Transverse colon (tissue), 4 donors: ENCODE measurements at places on chromosomes 13 and 19.

DNA sequence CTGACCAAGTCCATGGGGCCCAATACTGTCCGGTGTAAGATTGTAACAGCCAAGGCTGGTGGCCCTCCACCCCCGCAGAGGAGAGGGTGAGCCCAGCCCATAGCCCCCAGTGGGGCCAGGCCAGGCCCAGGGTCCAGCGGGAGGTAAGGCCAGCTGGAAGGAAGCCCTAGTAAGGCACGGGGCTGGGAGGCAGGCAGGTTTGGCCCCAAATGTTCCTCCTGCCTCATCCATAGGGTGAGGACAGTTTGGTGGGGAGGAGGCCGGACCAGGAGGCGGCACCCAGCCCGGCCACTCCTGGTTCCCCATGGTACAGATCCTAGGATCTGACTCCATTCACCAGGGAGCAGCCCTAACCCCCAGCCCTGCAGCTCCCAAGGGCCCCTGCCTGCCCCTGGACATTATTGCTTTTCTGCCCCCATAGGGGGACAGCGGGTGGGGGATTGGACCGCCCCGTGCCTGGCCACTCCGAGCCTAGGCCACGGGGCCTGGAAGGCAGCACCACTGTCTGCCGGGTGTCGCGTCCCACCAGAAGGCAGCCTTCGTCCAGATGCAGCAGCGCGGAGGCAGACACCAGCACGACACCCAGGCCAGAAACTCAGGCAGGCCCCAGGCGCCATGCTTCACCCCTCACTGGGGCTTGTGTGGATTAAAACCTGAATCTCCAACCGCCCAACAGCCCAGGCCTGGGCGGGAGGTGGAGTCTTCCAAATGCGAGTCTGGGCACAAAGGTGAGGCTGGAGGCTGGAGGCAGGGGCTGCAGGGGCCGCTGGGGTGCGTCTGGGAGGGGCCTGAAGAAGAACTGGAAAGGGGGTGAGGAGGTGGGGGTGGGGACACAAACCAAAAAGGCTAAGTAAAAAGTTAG lies 6.7 kb upstream of the CCNP start:
- no peak for DNase-seq
- H3K27me3 ChIP-seq: peaks cover under 1% of the 10 kb centered on the region
- no peak overlapping the region for H3K4me3 ChIP-seq
- no peaks in the 10 kb centered on the region for H3K36me3 ChIP-seq

GRCh38 chr13:108281901-108282300 lies 12.4 kb downstream of the TNFSF13B start:
- H3K27ac ChIP-seq: no peak overlapping the region
- no peak for DNase-seq
- no peaks in the 10 kb centered on the region for H3K4me1 ChIP-seq
- H3K4me3 ChIP-seq: no peak overlapping the region

DNA sequence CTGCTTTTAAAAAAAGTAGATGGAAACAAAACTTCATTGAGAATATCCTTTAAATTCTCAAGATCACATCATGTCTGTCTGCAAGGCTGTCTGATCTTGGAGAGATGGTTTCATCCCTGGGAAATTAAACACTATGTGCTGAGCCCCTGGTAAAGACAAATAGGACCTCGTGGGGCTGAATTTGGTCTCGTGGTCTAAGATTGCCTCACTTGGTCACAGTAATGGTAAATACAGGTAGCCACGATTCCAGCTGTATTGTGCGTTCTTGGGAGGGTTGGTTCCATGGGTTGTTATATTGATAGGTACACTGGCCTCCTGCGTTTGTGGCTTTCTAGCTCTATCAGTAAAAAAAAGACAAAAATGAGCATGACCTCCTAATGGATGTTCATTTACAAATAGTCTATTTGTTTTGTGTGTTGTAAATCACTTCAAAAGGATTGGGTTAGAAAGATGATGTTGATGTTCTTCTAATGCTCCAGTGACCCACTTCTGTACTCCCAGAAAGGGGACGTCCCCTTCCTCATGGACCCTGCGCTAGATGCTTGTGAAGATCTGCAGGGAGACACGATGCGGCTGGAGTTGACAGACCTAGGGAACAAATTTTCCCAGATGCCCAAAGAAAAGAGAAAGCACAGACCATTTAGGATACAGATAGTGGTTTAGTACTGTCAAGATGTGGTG lies 1.8 kb downstream of the CEBPG start:
- no peaks in the 10 kb centered on the region for H3K27me3 ChIP-seq
- no peak overlapping the region for H3K4me3 ChIP-seq
- H3K27ac ChIP-seq: peak overlapping the region; percentile 100
- no peak for DNase-seq

DNA sequence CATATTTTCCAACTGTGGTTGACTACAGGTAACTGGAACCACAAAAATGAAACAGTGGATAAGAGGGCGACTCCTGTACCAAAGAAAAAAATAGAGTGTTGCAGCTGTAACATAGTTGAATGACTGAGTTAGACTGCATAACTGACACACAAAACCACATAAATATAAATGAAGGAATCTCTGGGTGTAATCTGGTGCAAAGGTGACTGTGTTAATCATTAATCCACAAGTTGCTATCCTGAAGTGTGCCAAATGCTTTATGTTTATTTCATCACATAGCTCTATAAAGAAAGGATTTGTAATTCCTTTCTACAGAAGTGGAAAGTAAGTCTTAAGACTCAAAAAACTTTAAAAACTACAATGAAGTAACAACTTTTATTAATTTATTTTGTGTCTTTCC lies 6.0 kb upstream of the GJB2 start:
- peak overlapping the region; percentile 59 for H3K27ac ChIP-seq
- no peak for DNase-seq
- H3K4me1 ChIP-seq: peaks cover 17% of the 10 kb centered on the region

DNA sequence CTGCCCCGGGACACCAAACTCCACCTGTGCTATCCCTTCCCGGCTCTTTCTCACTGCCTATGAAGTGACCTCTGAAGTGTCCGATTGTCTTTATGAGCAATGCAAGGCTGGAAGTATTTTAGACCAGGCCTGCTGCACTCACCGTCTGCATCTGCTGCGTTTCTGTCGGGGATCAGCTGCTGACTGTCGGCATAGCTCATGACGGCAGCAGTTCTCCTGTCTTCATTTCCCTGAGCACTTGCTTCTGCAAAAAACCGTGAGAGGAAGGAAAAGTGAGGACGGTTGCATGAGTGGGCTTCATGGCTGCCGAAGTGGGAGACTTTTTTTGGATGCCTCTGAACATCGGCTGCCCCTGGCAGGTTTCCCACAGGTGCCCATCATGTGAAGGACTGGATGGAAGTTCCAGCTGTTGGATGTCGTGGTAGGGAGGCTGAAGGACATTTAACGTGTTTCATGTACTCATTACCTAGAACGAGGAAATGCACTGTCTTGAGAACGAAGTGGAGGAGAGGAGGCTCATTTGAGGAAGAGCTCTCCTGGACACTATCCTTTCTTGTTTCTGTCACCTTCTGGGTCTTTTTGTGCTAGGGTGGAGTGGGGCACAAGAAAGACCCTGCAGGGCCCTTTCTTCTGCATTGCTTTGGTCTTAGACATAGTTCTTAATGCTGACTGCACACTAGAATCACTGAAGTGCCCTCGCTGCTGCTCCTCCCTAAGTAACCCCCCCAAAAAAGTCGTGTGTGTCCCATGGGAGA lies 94.7 kb downstream of the RNASEH2B start:
- no peaks in the 10 kb centered on the region for H3K27me3 ChIP-seq
- H3K4me3 ChIP-seq: no peak overlapping the region
- H3K4me1 ChIP-seq: no peaks in the 10 kb centered on the region
- DNase-seq: no peak
- H3K36me3 ChIP-seq: no peaks in the 10 kb centered on the region
